ENCODE measurements at places on chromosomes 6 and 20.

DNA sequence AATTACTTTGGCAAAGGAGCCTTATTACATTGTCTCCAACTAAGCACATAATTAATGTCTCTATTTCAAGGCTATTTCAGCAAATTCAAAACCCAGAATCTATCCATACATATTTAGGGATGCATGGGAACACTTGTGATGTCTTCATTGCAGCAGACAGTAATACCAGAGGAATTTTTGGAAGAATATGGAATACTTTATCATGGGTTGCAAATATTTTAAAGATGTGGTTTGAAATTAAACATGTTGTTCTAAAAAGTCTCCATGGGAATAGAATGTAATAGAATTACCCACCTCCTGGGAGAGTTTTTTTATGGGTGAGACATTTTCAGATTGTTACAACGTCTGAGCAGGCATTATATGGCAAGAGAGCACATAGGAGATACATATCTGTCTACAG, 170.8 kb downstream of the KCNQ5 start:
- no peak for DNase-seq

- DNase-seq = peak; percentile 47
Observed at GRCh38 chr6:40356242-40356910, 230.8 kb downstream of the LRFN2 start.

DNA sequence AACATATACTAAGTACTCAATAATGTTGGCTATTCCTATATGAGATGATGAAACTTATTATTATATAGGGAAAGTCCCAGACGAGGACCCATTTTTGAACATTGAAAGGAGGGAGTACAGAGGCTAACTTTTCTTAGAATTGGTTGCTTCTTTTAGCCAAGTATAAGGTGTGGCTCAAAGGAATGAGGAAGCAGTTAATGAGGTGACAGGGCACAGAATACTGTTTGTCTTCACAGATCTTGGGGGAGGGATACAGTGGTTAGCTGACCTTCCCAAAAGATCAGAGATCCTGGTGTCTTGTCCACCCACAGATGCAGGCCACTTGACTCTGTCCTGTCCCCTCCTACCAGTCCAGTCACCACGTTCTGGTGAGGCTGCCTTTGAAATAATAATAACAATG, 67.8 kb upstream of the EPB41L1 start:
- DNase-seq = no peak

GRCh38 chr20:4021906-4022305, 6.5 kb upstream of the RNF24 start:
- peak; percentile 91 for DNase-seq

GRCh38 chr6:146551545-146551944, 7.9 kb downstream of the RAB32 start:
- DNase-seq = peak; percentile 11

DNA sequence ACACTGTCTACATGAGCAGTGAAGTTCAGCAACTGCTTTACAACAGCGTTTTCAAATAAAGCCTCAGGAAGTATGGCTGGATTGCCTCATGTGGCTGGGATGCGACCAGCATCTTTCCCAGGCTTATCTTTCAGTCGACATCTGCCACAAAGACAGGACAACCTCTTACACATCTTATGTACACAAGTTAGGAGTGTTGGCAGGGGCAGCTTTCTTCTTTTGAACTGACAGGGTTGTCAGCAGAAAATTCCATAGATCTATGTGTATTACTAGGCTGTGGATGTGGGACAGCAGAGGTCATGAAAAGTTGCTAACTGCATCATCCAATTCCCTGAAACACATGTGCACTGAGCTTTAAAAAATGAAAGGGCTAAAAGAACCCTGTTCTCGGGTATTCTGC, 48.1 kb downstream of the PLAGL1 start:
- DNase-seq = no peak

DNA sequence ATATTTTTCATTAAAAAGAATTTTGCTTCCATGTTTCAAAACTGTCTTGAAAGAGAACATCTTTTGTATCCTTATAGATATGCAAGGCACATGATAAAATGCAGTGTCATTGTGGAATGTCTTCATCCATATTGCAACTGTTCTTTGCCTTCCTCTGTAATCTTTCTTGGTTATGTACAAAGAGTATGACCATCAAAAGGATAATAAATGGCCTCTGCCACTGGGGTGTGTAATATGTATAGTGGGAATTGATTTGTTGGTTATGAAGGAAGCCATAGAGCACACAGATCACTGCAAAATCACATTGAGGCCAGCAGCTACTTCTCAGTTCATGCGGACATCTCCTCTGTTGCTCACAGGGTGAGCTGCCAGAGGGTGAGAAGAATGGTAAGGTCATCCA, 703.5 kb downstream of the TFAP2A start:
- DNase-seq = no peak

GRCh38 chr20:6863798-6864201, 96.3 kb downstream of the BMP2 start:
- no peak for DNase-seq

DNA sequence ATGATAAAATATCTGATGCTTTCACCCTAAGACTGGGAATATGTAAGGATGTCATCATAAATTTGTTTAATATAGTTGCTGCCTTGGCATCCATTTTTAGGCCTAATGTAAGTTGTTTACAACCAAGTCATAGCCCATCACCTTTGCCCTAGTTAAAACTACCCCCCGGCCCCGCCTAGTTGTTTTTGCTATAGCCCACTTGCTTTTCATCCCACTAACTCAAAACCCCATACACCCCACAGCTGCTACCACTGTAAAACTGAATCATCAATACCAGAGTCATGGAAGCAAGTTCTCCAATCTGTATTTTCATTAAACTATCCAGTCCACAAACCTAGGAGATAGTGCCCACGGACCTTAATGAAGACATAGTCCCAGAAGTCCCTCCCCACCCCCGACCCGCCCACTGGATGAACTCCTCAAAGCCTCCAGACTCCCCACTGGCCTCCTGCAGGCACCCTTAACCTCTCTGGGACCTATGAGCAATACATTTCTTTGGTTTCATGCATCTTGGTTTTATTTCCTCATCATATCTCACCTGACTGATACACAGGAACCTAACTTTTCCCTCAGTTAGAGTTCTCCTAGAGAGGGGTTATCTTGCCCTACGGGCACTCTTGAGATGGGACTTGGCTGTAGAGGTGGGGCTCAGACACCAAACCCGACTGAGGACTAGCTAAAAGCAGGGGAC, 12.5 kb upstream of the ZDHHC14 start:
- no peak for DNase-seq

GRCh38 chr6:141394565-141395051, 738.1 kb upstream of the GJE1 start:
- no peak for DNase-seq

DNA sequence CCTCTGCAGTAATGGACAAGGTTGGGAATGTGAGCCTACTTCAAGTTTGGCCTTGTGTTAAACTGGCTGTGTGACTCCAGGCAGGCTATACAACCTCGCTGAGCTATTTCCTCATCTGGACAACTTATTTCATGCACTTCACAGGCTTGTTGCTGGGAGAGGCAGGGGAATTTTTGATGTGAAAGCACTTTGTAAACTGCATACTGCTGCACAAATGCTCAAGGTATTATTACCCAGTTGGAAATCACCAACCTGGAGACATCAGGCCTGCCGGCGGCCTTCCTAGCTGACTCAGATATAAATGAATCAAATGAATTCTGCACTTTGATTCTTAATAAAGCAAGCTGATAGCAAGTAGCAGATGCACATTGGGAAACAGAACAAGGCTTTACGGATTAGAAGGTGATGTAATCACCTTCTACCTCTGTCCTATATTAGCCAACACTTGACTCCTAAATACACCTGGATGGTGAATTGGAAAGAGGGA, 10.1 kb downstream of the JARID2 start:
- no peak for DNase-seq

DNA sequence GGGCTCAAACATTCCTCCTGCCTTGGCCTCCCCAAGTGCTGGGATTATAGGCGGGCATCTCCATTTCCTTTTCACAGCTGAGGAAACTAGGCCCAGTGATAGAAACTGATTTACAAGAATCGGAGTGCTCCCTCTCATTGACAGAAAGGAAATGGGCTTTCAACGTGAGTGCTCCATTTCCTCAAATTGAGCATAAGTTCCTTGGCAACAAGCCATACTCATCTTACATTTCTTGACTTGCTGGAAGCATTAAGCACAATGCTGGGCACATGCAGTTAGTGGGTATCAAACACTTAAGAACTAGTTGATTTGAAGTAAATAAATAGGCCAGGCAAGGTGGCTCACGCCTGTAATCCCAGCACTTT, 54.7 kb downstream of the FGD2 start:
- DNase-seq = no peak

Data from fibroblast of mammary gland (primary cell).